Epithelial cell of proximal tubule (primary cell): ENCODE measurements at places on chromosomes 13 and 19. TPM values are rescaled to one million over a fixed set of nuclear protein-coding genes. Genes with fewer than 3 reads are reported as not detected.

GRCh38 chr19:7083076-7083956, 13.8 kb downstream of the ZNF557 start:
- no peak for DNase-seq

- DNase-seq, result no peak
Observed at GRCh38 chr19:21482863-21483276, 22.5 kb upstream of the ZNF429 start.

- no peak for DNase-seq
Observed at GRCh38 chr13:50078895-50079654, 63.8 kb downstream of the KCNRG start.

- no peak for DNase-seq
Observed at GRCh38 chr19:964761-965694, 19.1 kb upstream of the WDR18 start.

- no peak for DNase-seq
Observed at GRCh38 chr19:15316498-15316897, 15.8 kb downstream of the BRD4 start.

DNA sequence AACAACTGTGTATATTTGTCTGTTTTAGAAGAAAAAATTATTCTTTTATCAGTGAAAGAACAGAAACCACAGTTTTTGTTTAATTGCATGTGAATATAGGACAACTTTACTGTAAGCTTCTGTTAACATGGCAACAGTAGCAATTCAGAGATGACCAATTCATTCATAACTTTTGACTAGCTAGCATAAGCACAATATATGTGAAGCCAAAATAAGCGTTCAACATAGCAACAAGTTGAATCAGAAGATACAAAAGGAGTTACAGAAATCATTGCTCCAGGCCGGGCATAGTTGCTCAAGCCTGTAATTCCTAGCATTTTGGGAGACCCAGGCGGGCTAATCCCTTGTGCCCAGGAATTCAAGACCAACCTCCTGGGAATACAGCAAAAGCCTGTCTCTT, 197.1 kb upstream of the GPC6 start:
- no peak for DNase-seq

DNA sequence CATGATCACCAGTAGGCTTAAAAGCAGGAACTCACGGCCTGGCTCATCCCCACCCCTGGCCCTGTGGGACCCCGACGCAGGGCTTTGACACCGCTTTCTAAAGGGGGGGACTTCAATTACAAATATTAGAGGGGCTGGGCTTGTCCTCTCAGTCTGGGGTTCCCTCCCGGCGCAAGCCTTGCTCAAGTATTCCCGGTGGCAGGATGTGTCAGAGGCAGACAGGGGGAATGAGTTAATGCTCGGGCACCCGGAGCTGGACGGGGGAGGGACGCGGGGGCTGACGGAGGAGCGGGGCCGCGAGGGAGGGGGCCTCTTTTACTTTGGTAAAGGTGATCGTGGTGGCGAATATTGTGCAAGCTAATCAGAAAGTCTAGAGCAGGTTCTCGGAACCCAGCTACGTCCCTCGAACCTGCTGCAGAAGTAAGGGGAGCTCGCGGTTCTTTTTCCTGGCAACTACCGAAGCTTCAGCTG, 1.1 kb downstream of the FGF14 start:
- no peak for DNase-seq

DNA sequence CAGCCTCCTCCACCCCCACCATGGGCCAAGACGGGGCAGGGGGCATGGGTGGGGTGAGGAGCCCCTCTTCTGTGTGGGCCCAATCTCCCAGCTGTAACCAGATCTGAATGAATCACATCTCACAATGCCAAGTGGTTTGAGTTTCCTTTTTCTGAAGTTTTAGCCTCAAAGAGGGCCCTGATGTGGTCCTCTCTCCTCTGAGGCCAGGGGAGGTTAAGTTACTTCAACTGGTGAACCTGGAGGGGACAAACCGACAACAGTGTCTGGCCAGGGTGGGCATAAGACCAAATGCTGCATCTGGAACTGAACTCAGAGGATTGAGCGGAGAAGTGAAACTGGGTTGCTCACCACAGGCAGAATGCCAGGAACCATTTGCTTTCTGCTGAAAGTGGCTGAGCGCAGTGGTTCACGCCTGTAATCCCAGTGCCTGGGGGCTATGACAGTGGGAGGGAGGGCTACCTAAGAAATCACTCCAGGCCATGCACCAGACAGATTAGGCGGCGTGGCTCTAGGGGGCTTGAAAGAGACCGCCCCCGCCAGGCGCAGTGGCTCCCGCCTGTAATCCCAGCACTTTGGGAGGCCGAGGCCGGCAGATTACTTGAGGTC, 15.4 kb upstream of the IRGC start:
- DNase-seq, result no peak

- DNase-seq, result no peak
Observed at GRCh38 chr13:48908381-48909055, 67.2 kb upstream of the FNDC3A start.

- no peak for DNase-seq
Observed at GRCh38 chr13:110162866-110163658, 143.9 kb downstream of the COL4A1 start.

- DNase-seq, result no peak
Observed at GRCh38 chr19:48506138-48506733, 5.4 kb downstream of the LMTK3 start.

DNA sequence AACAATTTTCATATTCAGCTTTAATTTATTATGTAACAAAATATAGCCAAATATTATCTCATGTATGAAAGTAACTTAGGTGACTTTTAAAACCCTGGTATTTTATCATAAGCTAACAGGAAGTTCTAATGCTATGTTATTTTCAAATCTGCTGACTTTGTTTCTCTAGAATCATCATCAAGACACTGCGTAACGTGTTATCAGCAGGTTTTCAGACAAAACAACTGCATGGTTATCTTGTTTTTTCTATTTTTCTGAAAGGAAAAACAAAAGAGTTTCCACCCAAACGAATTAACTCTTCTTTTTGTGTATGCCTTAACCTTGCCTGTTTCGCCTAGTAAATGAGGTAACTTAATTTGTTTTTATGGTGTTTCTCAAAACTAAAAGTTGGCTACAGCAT, 156.3 kb downstream of the TBC1D4 start:
- no peak for DNase-seq

- DNase-seq, result no peak
Observed at GRCh38 chr19:36266375-36266961, 51.6 kb downstream of the ZNF146 start.

- DNase-seq, result no peak
Observed at GRCh38 chr19:33683881-33684537, 62.3 kb downstream of the CHST8 start.

- no peak for DNase-seq
Observed at GRCh38 chr13:48852911-48853727, 122.6 kb upstream of the FNDC3A start.

- no peak for DNase-seq
Observed at GRCh38 chr13:47142105-47142504, 245.3 kb upstream of the HTR2A start.

- no peak for DNase-seq
Observed at GRCh38 chr13:29270271-29270985, 325.1 kb downstream of the SLC7A1 start.

DNA sequence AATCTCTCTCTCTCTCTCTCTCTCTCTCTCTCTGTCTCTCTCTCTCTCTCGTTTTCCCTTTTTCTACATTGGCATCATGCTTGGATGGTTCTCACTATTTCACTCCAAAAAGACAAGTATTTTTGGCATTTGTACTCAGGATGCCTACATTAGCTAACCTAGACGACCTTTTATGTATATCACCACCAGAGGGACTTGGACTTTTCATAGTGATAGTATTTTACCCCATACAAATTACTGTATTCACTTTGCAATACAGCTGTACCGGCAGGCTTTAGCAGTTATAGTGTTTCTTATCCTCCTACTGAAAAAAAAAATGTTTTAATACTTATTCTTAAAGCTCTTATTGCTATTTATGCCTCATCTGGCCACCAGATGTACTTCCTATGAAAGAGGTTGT, 687.2 kb upstream of the KLHL1 start:
- no peak for DNase-seq

- DNase-seq, result no peak
Observed at GRCh38 chr13:40193286-40194223, 472.9 kb downstream of the FOXO1 start.

GRCh38 chr13:48595431-48596429, 58.0 kb upstream of the CYSLTR2 start:
- peak; percentile 69 for DNase-seq

GRCh38 chr13:28185256-28185655, 46.9 kb downstream of the PAN3 start:
- no peak for DNase-seq

GRCh38 chr19:43337737-43338136, 15.7 kb upstream of the CD177 start:
- no peak for DNase-seq

GRCh38 chr19:45526143-45526542, 18.9 kb downstream of the VASP start:
- no peak for DNase-seq

DNA sequence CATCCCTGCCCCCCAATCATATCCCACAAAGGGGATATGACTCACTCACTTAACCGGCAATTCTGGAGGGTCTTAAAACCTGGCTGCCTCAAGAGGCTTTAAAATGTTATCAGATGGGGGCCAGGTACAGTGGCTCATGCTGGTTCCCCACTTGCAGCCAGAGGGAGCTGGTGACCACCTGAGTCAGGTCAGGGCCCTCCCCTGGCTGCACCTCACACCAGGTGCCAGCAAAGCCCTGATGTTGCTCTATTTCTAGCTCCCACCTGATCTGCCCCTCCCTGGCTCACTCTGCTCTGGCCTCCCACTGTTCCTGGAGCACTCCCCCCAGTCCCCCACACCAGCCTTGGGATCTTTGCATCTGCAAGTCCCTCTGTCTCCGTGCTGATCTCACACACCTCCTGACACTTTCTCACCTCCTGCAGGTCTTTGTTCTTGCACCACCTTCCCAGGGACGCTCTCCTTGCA, 14.2 kb downstream of the HPN start:
- no peak for DNase-seq

DNA sequence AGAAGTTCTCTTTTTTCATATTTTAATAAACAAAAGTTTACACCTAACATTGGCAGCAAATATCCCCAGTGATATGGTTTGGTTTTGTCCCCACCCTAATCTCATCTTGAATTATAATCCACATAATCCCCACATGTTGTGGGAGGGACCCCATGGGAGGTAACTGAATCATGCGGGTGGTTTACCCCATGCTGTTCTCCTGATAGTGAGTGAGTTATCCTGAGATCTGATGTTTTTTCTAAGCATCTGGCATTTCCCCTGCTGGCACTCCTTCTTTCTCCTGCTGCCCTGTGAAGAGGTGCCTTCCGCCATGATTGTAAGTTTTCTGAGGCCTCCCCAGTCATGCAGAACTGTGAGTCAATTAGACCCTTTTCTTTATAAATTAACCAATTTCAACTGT, 214.7 kb downstream of the SLITRK1 start:
- DNase-seq, result no peak

The AP3D1 gene
- 101 and 141 TPM in 2 replicates for total RNA-seq

The FAM216B gene
- not detected in 2 replicates for total RNA-seq

The ZNF836 gene
- 3.0 and 6.8 TPM in 2 replicates for total RNA-seq

The ZNF723 gene
- not detected in 2 replicates for total RNA-seq

The CEACAM6 gene
- under 0.01 and 1.1 TPM in 2 replicates for total RNA-seq

The PNMA8A gene
- total RNA-seq, result 4.3 and 7.4 TPM in 2 replicates
